GM19239 (cell line): ENCODE measurements at places on chromosomes 1 and 21.

DNA sequence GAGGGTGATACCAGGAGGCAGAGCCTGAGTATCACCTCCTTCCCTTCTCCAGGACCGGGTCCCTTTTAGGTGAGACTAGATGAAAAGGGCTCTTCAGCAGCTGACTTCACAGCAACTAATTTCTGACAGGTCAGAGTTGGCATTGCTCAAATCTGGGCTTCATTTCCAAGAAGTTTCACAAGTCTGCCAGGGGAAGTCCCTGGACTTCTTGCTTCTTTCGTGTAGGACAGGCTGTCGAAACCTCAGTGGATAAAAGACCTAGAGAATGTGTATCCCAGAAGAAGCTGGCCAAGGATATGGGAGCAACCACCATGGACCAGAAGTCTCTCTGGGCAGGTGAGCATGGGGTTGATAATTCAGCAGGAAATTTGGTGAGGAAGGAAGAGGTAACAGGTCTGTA, at the start of gene CHI3L2:
TSS of gene CHI3L2 (plus strand) at position 280 of the 400 bp plus-strand sequence. CDS start at position 297, 17 bp downstream.
- no peak for DNase-seq

- DNase-seq, result no peak
Measured at GRCh38 chr21:39625211-39625895, 12.6 kb downstream of the B3GALT5 start.

DNA sequence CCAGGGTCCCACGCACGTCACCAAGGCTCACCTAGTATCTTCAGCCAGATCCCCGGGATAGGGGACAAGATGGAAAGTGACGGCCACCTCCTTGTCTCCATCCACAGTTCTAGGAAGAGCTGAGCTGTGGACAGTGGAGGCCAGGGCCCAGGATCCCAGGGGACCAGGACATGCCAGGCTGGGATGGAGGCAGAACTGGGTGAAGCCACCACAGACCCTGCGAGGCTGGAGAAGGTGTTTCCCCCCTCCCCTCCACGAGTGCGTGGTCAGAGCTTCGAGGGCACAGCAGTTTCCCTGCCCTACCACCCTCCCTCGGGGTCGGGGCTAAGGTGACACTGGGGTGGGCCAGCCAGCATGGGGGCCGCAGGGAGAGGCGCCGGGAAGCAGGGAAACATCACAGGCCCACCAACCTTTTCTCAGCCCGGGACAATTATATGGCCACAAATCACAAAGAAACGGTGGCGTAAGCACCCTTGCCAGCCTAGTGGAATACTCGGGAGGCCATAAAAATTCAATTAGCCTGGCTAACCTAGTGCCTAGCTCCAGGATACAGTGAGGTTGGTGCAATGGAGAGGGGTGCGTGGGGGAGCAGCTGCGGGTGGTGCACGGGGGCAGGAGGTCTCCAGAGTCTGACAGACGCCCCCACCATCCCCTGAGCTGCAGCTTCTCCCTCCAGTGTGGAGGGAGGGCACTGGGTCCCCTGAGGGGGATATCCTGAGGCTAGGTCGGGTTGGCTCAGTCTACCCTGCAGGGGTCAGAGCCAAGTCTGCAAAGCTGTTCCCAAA, 13.4 kb downstream of the DRAXIN start:
- no peak for DNase-seq

DNA sequence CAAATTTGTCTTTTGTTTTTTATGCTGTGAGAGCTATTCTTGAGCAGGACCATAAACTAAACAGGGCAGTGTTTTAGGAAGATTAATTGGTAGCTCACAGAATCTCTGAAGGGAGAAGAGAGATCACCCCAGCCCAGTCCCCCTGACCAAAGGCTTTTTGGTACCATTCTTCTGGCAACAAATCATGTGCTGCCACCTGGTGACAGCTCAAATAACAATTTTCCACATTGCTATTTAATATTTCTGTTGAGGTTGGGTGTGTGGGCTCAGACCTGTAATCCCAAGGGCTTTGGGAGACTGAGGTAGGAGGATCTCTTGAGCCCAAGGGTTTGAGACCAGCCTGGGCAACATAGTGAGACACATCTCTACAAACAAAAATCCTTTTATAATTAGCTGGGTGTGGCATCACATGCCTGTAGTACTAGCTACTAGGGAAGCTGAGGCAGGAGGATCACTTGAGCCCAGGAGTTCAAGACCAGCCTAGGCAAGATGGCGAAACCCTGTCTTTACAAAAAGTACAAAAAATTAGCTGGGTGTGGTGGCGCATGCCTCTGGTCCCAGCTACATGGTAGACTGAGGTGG, 2.2 kb upstream of the TESK2 start:
- DNase-seq, result peak; percentile 53

DNA sequence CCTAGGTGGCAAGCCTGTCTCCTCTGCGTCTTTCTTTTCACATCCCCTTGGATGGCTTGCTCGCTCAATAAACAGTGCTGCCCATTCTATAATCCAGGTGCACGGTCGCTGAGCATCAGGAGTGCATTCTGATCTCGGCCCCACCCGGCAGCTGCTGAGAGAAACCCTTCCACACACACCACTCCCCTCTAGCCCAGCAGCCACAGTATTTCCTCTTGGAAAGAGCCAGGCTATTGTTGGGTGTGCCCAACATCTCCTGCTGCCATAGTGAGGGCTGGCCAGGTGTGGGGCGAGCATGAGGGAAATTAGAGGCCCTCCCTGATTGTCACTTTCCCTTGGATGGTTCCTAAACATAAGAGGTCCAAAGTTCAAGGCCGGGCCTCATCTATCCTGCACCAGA, 24.7 kb downstream of the GPA33 start:
- no peak for DNase-seq

DNA sequence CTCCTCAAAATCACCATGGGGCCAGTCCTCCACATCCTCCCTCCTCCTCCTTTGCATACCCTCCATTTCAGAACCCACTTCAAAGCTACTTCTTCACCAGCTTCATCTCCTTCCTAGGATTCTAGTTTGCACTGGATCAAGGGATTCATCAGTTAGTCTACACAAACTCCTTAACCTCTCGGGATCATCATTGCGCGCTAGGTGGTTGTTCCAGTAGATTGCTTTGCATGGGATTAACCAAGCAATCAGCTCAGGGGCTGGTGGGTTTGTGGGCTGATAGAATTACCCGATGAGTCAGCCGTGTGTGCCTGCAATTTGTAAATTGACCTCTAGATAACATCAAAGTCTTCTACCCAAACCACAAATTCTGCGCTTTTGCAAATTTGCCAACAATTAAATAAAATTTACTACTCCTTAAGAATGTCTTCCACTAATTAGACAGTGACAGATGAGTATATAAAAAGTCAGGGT, 7.7 kb downstream of the KANK4 start:
- DNase-seq, result no peak

DNA sequence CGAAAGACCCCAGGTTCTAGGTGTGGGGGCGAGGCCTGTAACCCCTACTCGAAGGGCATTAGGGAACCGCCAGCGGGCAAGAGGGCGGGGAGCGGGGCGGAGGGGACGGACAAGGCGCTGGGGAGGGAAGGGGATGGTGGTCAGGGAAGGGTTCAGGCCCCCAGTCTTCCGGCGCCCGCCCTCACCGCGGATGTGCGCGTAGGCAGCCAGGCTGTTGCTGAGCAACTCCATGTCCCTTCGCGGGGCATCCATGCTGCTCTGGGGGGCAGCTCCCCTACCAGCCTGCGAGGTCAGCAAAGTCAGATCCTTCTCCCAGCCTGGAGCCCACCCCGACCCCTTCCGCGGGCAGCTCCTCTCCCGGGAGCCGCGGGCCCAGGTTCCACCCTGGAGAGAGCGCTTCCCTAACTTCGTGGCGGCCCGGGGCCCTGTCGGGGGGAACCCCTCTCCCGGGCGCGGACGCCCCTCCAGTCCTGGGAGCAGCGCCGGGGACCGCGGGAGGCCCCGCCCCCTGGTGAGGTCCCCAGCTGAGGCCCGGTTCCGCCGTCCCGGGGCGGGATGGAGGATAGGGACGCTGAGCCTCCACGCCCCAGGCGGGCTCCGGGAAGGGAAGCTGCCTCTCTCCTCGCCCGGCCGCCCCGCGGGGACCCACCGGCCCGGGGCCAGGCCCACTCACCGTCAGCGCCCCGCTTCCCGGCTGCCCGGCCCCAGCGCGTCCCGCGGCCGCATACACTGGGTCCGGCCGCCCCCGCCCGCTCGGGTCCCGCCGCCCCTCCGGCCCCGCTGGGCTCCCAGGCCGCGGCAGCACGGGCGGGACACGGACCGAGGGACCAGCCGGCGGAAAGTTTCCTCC, 434 bp downstream of the EVA1B start:
- peak; percentile 63 for DNase-seq

GRCh38 chr1:8643542-8644536, 173.6 kb downstream of the RERE start:
- peak; percentile 17 for DNase-seq

DNA sequence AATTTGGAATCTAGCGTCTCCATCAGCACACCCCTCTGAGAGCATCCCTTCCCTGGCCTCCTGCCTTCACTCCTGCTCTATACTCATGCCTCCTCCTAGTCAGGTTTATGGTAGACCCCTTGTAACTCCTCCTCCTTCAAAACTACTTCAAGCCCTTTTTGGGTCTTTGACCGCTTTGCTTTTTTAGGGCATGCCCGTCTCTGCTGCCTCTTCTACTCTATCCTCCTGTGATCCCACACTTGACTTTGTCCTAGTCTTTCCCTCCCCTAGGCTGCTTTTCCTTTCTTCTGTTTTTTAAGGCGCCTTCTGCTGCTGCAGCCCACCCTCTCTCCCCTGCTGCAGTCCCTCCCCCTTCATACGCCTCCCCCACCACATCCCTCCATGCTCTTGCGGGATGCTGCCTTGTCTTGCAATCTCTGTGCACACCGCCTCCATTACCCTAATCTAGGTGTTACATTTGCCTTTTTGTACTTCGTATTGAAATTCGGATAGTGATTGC, 1.5 kb downstream of the SNX27 start:
- DNase-seq, result no peak

GRCh38 chr1:39576016-39576657, 453 bp downstream of the PABPC4 start:
- DNase-seq, result no peak

GRCh38 chr1:195637539-195637938, 970.7 kb downstream of the KCNT2 start:
- DNase-seq, result no peak
